ENCODE measurements at places on chromosomes 4 and X. TPM values are rescaled to one million over a fixed set of nuclear protein-coding genes. Genes with fewer than 3 reads are reported as not detected.

LRP2BP gene
- 0.47 TPM for total RNA-seq

GRIA3 gene
- total RNA-seq = not detected

MCF2 gene
- 0.52 TPM for total RNA-seq

DNA sequence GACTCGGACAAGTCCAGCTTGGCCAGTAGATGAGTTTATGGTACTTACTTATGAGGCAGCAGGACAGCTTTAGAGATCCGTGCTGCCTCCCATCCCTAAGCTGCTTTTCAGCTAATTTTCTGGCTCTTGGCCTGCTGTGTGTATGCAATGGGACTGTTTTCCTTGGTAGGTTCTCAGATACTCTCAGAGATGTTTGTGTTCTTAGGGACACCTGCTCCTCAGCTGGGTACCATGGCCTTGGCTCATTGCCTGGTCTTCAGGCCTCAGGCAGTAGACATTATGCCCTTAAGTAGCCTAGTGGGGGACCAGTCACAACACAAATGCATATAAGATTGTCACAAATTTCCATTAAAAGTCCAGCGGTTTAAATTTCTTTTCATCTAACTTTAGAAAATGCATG lies 688.0 kb downstream of the PCDH7 start:
- no peaks in the 10 kb centered on the region for H3K36me3 ChIP-seq
- no peaks in the 10 kb centered on the region for H3K4me1 ChIP-seq
- H3K27me3 ChIP-seq = no peaks in the 10 kb centered on the region
- no peak overlapping the region for H3K27ac ChIP-seq

- DNase-seq = no peak
- H3K4me3 ChIP-seq = no peak overlapping the region
- H3K27ac ChIP-seq = no peak overlapping the region
- H3K36me3 ChIP-seq = no peaks in the 10 kb centered on the region
- no peaks in the 10 kb centered on the region for H3K4me1 ChIP-seq
Measured at GRCh38 chr4:61425315-61425714, 225.2 kb downstream of the ADGRL3 start.

DNA sequence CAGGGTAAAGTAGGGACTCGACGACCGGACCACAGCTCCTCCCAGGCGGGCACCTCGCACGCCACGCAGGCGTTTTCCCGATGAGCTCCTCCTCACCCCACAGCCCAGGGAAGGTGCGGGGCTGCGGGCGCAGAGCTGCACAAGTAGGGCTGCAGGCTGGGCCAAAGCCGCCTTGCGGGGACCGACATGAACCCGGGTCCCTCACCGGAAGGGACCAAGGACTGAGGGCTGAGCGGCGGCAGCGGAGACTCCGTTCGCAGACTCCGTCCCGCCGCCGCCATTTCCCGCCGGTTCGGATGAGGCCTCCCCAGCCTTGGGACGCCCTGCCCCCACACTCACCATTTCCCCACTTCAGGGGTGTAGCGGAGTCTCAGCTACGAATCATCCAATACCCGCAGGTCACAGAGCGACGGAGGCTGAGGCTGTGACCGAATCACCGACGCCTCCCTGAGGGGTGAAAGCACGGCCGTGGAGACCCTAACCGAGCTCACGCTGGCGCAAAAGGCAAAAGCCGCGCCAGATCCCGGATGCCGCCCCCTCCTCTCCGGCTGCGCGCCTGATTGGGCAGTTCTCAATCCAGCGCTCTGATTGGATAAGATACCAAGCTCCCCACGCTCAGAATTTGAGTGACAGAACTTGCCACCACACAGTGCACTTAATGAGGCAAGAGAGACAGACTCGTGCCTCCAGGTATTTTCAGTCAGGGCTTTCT lies at the start of gene ZNF732:
ZNF732 (minus strand) TSS at position 506 of the 712 bp plus-strand sequence; CDS start at position 342, 164 bp downstream.
- no peak for DNase-seq
- H3K4me3 ChIP-seq = no peak within 1 kb of the TSS
- H3K27ac ChIP-seq = no peak within 1 kb of the TSS
- peaks cover 1% of the 10 kb centered on the region for H3K27me3 ChIP-seq
- peaks cover 10% of the 10 kb centered on the region for H3K4me1 ChIP-seq

GRCh38 chr4:117596917-117597480 lies 437.3 kb upstream of the NDST3 start:
- H3K27ac ChIP-seq = no peak overlapping the region
- H3K4me1 ChIP-seq = no peaks in the 10 kb centered on the region
- no peak for DNase-seq
- H3K4me3 ChIP-seq = no peak overlapping the region

GRCh38 chrX:23493941-23494374 lies 159.3 kb downstream of the PTCHD1 start:
- H3K27me3 ChIP-seq = no peaks in the 10 kb centered on the region
- no peak for DNase-seq
- H3K36me3 ChIP-seq = no peaks in the 10 kb centered on the region

DNA sequence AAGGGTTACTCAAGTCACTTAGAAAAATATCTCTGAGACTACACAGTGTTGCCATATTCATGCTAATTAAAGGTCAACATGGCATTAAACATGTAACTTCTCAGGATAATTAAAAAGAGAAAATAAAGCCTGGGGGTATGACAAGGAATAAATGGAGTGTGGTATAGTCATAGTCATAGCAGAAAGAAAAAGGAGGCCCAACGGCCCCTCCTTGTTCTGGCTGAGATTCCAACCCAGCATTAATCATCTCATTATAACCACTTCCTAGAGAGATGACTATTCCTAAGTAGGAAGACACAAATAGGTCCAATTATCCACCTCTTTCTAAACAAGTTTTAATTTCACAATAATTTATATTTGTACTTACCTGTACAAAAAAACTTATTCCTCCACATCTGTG lies 778.4 kb upstream of the AADAT start:
- no peaks in the 10 kb centered on the region for H3K27me3 ChIP-seq
- H3K36me3 ChIP-seq = no peaks in the 10 kb centered on the region
- H3K4me1 ChIP-seq = no peaks in the 10 kb centered on the region
- DNase-seq = no peak
- no peak overlapping the region for H3K4me3 ChIP-seq

- no peak overlapping the region for H3K4me3 ChIP-seq
- peaks cover 2% of the 10 kb centered on the region for H3K27me3 ChIP-seq
- no peaks in the 10 kb centered on the region for H3K4me1 ChIP-seq
- H3K36me3 ChIP-seq = peaks cover 2% of the 10 kb centered on the region
- DNase-seq = no peak
Measured at GRCh38 chrX:153781428-153782047, 697 bp downstream of the SRPK3 start.

DNA sequence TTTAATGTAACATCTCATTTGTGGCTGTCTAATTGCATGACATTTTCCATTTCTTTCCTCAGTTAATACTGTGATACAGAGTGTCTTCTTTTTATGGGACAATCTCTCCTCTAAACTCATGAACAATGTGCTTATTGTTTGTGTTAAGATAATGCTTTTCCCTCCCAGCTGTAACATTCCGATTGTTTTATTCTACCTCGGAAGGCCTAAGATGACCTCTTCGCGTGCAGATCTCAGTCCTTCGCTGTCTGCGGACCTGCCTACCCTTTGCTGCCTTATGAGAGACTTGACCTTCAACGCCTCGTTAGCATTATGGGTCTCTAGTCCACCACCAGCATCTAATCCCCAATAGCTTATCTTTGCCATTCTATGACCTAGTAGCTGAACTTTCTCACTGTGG lies 29.8 kb upstream of the ZFP42 start:
- H3K27me3 ChIP-seq = no peaks in the 10 kb centered on the region
- no peak overlapping the region for H3K27ac ChIP-seq
- H3K4me3 ChIP-seq = no peak overlapping the region

DNA sequence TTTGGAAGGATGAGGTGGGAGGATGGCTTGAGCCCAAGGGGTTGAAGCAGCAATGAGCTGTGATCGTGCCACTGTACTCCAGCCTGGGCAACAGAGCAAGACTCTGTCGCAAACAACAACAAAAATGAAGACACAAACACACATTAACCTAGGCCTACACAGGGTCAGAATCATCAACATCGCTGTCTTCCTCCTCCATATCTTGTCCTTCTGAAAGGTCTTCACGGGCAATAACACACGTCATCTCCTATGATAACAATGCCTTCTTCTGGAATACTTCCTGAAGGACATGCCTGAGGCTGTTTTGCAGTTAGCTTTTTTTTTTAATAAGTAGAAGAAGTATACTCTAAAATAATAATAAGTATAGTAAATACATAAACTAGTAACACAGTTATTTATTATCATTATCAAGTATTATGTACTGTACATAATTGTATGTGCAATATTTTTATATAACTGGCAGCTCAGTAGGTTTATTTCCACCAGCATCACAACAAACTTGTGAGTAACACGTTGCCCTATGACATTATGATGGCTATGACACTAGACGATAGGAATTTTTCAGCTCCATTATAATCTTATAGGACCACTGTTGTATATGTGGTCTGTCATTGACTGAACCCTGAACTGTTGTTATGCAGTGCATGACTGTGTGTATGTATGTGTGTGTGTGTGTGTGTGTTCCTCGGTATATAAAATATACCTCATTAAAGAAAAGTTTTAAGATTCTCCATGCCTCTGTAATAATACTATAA lies 69.2 kb upstream of the MAML3 start:
- H3K4me3 ChIP-seq = no peak overlapping the region
- peaks cover 19% of the 10 kb centered on the region for H3K27me3 ChIP-seq
- no peak overlapping the region for H3K27ac ChIP-seq

GRCh38 chr4:76532805-76533204 lies 97.8 kb downstream of the SHROOM3 start:
- H3K27me3 ChIP-seq = peaks cover 4% of the 10 kb centered on the region
- no peak for DNase-seq
- no peaks in the 10 kb centered on the region for H3K36me3 ChIP-seq
- no peaks in the 10 kb centered on the region for H3K4me1 ChIP-seq

DNA sequence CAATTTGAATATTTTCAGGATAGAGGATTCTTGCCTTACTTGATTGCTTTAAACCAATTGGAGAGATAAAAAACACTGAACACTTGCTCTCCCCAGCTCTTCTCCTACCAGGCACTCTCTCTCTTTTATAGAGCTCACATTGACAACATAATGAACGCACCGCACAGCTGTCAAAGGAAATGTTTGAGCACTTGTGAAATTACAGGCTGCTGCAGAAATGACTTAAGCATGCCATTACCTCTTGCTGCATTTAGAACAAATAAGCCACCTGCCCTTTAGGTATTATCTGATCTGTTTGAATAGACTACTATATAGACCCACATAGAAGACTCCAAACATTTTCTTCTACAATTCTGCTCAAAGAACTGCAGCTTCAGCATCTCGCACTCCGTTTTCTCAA lies 227.7 kb downstream of the C4orf33 start:
- no peak overlapping the region for H3K27ac ChIP-seq
- H3K4me1 ChIP-seq = no peaks in the 10 kb centered on the region
- no peaks in the 10 kb centered on the region for H3K36me3 ChIP-seq
- DNase-seq = no peak
- peaks cover 3% of the 10 kb centered on the region for H3K27me3 ChIP-seq

DNA sequence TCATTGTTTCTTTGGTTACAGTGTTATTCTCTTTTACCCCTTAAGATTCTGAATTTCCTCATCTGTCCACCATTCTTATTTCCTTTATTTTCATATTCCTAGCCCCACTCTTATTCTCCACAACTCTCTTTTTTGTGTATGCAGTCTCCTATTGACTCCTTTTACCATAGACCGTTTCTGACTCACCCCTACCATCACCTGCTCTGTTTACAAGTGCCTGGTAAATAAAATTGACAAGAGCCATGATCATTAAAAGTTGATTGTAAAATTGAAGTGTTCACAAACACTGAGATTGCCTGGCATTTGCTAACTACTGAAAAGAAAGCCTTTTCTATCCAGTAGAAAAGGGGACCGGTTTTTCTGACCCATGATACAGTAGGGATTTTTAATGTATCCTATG lies 54.4 kb downstream of the MRPL1 start:
- H3K36me3 ChIP-seq = peaks cover 24% of the 10 kb centered on the region
- peaks cover 11% of the 10 kb centered on the region for H3K4me1 ChIP-seq

- no peaks in the 10 kb centered on the region for H3K4me1 ChIP-seq
- no peak for DNase-seq
- H3K36me3 ChIP-seq = no peaks in the 10 kb centered on the region
Measured at GRCh38 chr4:143598816-143599215, 85.3 kb downstream of the SMARCA5 start.

DNA sequence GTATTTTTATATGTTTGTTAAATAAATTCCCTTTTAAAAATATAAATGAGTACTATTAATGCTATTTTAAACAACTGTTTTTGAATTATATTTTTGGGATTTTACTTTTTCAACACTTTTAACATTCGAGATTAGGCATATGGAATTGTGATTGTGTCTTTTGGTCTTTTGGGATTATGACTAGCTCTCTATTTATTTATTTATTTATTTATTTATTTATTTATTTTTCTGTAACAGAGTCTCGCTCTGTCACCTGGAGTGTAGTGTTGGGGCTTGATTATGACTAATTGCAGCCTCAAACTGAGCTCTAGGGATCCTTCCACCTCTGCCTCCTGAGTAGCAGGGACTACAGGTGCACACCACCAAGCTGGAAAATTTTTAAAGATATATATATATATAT lies 1101.6 kb downstream of the FAM133A start:
- no peaks in the 10 kb centered on the region for H3K4me1 ChIP-seq
- no peaks in the 10 kb centered on the region for H3K36me3 ChIP-seq
- no peaks in the 10 kb centered on the region for H3K27me3 ChIP-seq
- no peak overlapping the region for H3K27ac ChIP-seq

GRCh38 chrX:3462166-3462508 lies 115.7 kb upstream of the MXRA5 start:
- no peaks in the 10 kb centered on the region for H3K4me1 ChIP-seq
- peaks cover 1% of the 10 kb centered on the region for H3K27me3 ChIP-seq
- no peak overlapping the region for H3K4me3 ChIP-seq
- no peaks in the 10 kb centered on the region for H3K36me3 ChIP-seq
- DNase-seq = no peak

DNA sequence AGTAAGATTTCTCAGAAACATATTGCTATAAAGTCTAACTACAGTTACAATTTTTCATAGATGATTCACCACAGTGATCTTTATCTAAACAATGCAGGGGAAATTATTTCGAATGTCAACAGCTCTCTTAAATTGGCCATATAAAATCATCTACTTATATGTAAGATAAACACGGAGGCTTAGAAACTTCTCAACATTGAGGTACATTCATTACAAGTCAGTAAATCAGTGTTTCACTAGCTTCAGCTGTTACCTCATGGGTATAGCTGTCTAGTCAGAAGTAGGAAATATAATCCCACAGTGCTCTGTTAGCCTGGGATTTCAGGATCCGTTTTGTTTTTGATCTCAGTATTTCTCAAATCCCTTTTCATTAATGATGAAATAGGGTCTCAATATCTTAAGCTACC lies 43.2 kb downstream of the PCDH7 start:
- H3K27ac ChIP-seq = no peak overlapping the region
- H3K4me1 ChIP-seq = no peaks in the 10 kb centered on the region
- H3K4me3 ChIP-seq = no peak overlapping the region
- H3K27me3 ChIP-seq = no peaks in the 10 kb centered on the region

DNA sequence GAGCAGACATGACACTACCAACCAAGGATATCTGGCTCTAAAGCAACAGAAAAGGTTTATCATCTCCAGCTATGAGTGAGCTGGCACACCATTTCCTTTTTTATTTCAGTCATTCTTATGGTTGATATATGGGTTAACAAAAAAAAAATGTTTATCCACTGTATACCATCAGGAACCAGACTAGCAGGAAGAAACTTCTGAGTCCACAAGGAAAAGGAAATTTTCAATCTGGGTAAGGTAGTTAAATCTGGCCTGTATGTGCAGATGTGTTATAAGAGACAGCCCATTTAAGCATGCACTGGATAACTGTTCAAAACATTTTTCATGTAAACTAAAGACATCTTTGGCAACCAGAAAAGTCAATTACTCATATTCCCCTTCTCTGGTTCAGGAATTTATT lies 35.0 kb downstream of the AMMECR1 start:
- H3K4me3 ChIP-seq = no peak overlapping the region
- no peaks in the 10 kb centered on the region for H3K27me3 ChIP-seq
- no peaks in the 10 kb centered on the region for H3K36me3 ChIP-seq
- no peak for DNase-seq
- peaks cover 6% of the 10 kb centered on the region for H3K4me1 ChIP-seq

Measured in activated T-helper 1 cell treated with anti-CD3 and anti-CD28 coated beads, Interleukin-12 subunit alpha, Interleukin-12 subunit beta, Interleukin-2, Interleukin-4 antibody, amounts not matched to agents 30 ng/mL and 10 ng/mL and 1 ng/mL, durations not matched to agents 14 hours and 24 hours and 36 hours (primary cell).